ENCODE measurements at places on chromosomes 5 and 9.

DNA sequence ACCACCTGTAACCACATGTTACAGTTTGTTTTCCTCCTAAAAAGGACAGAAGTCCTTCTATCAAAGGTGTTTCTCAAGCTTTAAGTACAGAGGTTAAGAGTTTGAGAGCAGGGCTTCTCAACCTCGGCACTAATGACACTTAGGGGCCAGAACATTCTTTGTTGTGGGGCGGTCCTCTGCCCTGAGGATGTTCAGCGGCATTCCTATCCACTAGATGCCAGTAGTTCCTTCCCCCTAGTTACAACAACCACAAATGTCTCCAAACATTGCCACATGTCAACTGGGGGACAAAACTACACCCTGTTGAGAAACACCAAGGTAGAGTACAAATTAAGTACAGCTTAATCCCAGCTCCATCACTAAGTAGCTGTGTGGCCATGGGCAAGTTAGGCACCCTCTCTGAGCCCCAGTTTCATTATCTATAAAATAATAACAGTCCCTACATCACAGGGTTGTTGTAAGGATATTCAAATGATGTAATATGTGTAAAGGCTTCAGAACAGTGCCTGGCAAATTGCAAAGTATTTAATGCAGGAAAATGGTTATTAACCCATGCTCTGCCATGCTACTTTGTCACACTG lies 44.6 kb downstream of the PIP5K1B start:
- no peak for DNase-seq

DNA sequence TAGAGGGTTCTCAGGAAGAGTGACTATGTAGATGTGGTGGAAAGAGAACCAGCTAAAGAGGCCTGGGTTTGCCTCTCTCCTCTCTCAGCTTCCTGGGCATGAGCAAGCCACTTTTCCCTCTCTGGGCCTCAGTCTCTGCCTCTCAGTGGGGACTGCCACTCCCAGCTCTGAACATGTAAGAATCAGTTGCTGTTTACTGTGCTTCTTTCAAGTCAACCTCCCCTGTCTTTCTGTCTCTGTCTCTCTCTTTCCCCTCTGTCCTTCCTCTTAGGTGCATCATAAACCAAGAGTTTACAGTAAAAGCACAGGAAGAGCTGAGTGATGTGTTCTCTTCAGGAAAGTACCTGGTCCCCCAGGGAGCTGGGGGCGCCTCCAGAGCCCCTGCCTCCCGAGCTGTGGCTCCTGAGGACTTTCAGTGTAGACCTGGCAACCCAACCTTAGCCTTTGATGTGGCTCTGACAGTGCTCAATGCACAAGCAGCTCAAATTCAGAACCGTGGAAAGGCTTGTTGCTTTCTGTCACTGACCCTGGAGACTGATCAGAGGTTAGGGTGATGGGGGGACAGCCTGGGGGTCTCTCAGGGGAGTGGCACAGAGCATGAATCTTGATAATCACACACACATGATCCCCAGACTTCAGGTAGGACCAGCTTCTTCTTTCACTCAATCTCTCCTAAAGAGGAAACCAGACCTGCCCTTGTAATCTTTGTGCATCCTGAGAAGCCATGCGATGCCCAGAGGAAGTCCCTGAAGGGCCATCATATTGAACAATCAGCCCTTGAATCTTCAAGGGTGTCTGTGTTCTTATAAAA lies 59.4 kb upstream of the TNFSF8 start:
- DNase-seq, result peak; percentile 57

- no peak for DNase-seq
Observed at GRCh38 chr5:132758451-132758850, 11.2 kb downstream of the CCNI2 start.

DNA sequence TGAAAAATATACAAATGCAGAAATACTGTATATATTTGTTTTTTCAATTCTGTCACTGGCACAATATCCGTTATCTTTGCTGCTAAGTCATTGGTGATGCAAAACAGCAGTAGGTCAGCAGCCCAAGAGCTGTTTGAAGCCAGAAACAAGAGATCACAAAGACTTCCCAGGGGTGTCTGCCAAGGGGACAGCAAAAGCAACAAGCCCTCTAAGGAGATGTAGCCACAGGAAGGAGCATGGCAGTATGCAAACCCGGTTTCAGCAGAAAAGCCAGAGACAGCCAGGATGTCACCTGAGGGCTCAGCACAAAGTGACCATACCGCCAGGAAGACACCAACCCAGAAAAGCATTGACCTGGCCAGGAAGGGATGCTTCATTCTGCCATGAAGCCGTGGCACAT lies 241.5 kb downstream of the ARRDC3 start:
- no peak for DNase-seq

DNA sequence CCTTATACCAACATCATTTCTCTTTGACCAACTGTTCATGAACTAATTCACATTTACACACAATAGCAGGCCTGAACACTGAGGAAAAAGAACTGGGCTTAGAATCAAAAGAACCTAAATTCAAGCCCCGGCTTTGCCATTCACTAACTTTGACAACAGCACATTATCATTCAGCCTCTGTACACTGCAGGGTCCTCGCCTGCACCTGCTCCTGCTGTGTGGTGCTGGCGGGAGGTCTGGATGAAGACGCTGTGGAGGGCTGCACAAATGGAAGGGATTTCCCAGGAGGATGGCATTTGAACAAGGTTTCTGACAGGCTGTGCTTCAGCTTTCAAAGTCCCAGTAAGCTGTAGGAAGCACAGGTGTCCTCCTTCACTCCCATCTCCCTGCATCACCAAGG lies 151.2 kb downstream of the ZDHHC21 start:
- DNase-seq, result no peak

DNA sequence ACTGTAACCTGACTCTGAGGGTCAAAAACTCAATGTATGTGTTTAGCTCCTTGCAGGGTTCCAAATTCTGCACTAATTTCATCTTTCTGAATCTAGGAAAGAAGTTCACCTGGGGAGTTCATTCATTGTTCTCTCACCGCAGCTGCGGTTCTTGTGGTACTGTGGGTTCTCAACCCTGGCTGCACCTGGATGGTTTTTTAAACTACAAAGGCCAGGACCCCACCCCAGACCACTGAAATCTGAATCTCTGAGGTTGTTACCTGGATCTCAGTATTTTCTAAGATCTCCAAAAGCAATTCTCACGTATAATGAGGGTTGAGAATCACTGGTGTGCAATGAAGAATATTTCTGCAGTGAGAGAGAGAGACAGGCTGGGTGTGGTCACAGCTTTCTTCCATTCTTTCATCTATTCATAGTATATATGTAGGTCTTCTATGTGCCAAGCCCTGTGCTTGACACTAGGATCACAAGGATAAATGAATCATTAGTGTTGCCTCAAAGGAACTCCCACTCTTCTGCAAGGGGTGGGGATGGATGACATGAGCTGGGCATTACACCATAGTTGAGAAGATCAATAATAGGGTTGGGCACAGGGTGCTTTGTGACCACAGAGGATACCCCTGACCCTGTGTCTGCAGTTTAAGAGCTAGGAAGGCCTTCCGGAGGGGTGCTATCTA lies 109.8 kb downstream of the GALNT10 start:
- DNase-seq, result no peak

GRCh38 chr5:116361979-116362577 lies 212.5 kb downstream of the SEMA6A start:
- no peak for DNase-seq

DNA sequence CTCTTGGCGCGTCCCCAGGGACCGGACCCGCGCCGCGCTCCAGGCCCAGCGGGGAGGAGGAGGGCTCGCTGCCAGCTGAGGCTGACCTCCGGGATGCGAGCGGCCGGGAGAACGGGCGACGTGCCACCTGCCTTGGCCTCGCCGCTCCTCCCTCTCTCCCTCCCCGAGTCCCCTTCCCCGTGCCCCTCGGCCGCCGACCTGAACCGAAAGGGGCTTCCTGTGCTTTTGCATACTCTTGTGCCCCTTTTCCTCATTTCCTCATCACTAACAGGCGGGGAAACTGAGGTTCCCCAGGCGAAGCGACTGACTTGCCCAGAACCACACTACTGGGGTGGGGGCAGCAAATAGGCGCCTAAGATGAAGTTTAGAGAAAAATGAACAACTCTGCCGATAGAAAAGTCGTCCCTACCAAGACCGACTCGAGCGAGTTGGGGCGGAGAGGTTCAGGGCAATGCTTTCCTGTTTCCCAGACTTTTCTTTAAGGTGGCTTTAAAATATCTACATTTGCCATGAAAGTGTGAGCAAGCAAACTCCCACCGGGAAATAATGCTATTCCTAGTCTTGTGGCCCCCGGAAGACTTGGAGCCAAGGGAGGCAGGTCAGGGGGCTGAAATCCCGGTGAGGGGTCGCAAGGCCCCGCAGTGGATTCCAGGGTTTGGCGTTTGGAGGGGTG lies 580 bp upstream of the DUSP1 start:
- no peak for DNase-seq

- no peak for DNase-seq
Observed at GRCh38 chr5:36371366-36371765, 69.7 kb upstream of the RANBP3L start.

GRCh38 chr9:117093891-117094844 lies 320.7 kb downstream of the ASTN2 start:
- no peak for DNase-seq

DNA sequence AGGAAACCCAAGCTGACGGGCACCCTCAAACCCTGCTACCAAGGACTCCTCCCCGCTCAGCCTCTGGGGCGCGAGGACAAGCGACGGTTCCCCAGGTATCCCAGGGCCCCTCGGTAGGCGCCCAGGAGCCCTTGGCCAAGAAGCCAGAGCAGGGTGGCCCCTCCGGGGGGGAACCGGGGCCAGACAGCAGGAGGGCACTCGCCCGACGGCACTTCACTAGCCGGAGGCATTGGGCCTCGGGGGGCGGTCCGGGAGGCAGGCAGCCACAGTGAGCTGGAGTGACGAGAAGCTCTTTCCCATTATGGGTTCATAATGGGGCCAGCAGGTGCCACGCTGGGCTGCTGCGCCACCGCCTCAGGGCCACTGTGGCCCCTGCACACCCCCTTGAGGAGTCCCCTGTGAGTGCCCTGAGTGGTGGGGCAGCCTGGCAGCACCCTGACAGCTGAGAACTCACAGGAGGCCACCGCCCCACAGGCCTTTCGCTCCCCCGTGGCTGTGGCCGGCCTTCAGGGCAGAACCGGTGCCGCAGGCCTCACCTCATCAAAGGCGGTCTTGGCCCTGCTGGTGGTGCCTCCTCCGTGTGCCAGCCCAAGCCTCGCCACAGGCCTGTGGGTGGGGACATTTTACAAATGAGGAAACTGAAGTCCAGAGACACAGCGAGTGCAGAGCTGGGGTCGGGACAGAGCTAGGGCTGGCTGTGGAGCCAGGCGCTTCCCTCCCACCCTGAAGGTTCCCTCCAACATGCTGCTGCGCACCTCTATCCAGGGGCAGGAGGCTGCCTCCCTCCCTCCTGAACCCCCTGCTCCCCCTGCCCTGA lies 68.7 kb downstream of the PSMB7 start:
- no peak for DNase-seq

DNA sequence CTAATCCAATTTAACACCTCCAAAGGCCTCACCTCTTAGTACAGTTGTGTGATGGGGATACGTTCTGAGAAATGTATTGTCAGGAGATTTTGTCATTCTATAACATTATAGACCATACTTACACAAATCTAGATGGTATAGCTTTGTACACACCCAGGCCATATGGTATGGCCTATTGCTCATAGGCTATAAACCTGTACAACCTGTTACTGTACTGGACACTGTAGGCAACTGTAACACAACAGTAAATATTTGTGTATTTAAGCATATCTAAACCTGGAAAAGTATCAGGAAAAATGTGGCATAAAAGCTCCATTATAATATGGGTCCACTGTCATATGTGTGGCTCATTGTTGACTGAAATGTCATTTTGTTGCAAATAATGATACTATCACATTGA lies 12.1 kb downstream of the ACER2 start:
- no peak for DNase-seq

- DNase-seq, result no peak
Observed at GRCh38 chr5:178057839-178058238, 55.5 kb upstream of the N4BP3 start.

DNA sequence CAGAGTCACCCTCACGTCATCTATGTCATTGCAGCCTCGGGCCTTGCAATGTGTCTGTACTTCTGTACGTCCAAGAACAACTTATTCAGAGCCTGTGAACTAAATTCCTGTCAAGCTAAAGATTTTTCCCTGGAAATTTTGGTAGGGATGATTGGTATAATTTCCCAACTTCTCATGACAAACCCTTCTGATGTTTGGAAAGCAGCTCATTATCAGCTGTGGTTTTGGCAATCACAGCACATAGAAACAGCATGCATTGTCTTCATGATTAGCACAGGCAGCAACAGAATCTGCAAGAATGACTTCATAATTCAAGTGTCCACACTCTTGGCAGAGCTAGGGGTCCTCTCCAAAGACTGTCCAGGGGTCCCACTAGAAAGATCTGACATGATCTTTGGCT lies 49.5 kb downstream of the APBA1 start:
- no peak for DNase-seq

DNA sequence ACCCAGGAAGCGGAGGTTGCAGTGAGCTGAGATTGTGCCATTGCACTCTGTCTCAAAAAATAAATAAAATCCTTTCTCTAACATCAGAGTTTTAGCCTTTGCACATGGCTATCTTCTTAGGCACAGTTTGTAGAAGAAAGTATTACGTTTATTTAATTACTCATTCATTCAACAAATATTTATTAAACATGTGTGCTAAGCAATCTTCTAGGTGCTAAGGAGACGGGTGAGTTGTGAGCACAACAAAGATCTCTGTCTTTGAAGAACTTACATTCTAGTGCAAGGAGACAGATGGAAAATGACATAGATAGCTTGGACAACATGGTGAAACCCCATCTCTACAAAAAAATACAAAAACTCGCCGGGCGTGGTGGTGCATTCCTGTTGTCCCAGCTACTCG lies 122.3 kb upstream of the MYO10 start:
- DNase-seq, result no peak

DNA sequence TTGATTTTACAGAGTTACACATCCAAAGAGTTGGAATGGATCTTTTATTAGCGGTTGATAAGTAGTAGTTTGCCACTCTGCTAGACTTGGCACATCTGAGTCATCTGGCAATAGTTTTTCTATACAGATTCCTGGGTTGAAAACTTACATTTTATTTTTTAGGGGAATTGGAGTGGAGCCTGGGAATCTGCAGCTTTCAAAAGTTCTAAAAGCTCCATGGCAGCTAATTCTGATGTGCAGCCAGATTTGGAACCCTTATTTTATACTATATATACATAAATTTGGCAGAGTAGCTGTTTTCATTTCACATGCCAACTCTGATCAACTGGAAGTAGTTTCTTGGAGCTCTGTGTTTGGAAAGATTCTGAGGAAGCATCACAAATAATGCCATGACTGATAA lies 715.5 kb downstream of the TLR4 start:
- no peak for DNase-seq

GRCh38 chr9:134227451-134228411 lies 63.4 kb upstream of the RNU6ATAC start:
- no peak for DNase-seq

- no peak for DNase-seq
Observed at GRCh38 chr9:124629600-124629999, 122.4 kb upstream of the NR5A1 start.

All from stimulated activated CD4-positive, alpha-beta T cell treated with anti-CD3 and anti-CD28 coated beads, Interleukin-12 subunit alpha, Interleukin-12 subunit beta, amount 100 ng/mL, for 4 hours (primary cell).